Epithelial cell of proximal tubule (primary cell): ENCODE measurements at places on chromosomes 16 and 17. TPM values are rescaled to one million over a fixed set of nuclear protein-coding genes. Genes with fewer than 3 reads are reported as not detected.

- DNase-seq = no peak
Observed at GRCh38 chr16:47873434-47873833, 282.4 kb downstream of the ABCC12 start.

- DNase-seq = no peak
Observed at GRCh38 chr17:8056232-8056975, 17.5 kb downstream of the ALOX15B start.

DNA sequence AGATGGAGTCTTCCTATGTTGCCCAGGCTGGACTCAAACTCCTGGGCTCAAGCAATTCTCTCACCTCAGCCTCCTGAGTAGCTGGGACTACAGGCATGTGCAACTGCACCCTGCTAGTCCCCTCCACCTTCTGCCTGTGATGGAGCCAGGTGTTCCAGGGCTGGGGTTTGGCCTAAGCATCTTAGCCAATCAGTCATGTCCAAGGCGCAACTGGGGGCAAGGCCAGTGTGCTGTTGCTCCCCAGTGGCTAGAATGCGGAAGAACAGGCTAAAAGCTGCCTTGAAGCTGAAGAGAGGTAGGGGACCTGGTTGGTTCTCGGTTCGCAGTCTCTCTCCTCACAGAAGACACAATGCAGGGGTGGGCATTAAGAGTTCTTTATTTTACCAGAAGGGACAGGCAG, 18.6 kb downstream of the FLOT2 start:
- no peak for DNase-seq

DNA sequence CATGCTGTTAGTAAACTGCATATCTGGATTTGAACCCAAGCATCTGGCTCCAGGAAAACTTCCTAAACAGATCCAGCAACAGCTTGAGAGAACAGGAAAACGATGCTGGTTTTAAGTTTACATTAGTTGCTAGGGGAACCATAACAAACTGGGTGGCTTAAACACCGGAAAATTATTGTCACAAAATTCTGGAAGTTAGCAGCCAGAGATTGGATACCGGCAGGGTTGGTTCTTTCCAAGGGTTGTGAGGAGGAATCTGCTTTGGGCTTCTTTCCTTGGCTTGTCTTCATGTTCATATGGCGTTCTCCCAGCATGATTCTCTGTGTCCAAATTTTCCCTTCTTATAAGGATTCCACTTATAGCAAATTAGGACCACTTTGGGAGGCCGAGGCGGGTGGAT, 276.9 kb upstream of the TOM1L1 start:
- no peak for DNase-seq

ADAMTS18 gene
- under 0.01 and 0.98 TPM in 2 replicates for total RNA-seq

GRCh38 chr17:12789481-12790248, at the start of gene ARHGAP44:
ARHGAP44 (plus strand) TSS chr17:12789498; CDS start chr17:12789839, 341 bp downstream.
- DNase-seq = no peak

CCL8 gene
- total RNA-seq = not detected in 2 replicates

MYH10 gene
- 62.9 and 71.1 TPM in 2 replicates for total RNA-seq

GRCh38 chr16:88196471-88197400, 186.0 kb upstream of the ZNF469 start:
- no peak for DNase-seq

- DNase-seq = no peak
Observed at GRCh38 chr16:13856398-13856797, 63.6 kb upstream of the ERCC4 start.

DNA sequence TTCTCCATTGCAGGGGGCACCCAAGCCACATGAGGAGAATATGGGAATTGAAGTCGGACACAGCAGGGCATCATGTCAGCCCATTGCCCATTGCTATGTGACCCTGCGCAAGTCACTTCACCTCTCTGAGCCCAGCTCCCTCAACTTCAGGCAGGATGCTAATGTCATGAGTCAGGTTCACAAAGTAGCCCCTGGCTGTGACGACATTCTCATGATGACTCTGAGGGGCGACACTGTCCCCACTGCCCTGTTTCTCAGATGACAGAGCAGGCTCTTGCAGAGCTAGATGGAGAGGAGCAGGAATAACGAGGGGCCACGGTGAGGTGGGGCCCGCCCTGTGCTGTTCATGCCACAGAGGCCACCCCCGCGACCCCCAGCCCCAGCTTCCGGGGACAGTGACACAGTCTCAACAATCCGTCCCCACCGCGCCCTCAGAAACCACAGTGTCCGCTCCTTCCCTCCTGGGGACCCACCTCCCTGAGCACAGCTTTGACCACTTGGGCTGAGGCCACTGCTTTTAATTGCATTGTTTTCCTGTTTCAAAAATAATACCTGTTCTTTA, 13.2 kb upstream of the ZNF469 start:
- no peak for DNase-seq

GRCh38 chr17:1617620-1618174, 10.9 kb downstream of the SLC43A2 start:
- peak; percentile 52 for DNase-seq

KRT32 gene
- total RNA-seq = not detected in 2 replicates

- DNase-seq = no peak
Observed at GRCh38 chr16:81551821-81552304, 107.3 kb downstream of the CMIP start.

DNA sequence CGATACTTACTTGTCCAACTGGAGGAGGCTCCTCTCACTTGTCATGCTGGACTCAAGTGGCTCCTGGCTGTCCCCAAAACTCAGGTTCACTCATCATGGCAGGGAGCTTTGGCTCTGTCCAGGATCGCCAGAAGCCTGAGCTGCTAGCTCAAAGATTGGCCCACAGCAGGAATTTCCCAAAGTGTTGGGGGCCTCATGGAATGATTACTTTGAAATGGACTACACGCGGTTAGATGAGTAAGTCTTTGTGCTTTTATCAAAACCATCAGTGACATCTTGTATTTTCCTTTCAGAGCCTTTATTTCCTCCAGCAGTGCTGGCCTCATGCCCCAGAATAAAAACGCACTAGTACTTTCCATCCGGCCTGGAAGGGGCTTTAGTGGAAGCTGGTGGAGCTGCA, 29.2 kb upstream of the PHB1 start:
- DNase-seq = no peak

ZNF23 gene
- 4.7 and 5.9 TPM in 2 replicates for total RNA-seq

- DNase-seq = peak; percentile 61
Observed at GRCh38 chr17:10737168-10737622, 7.4 kb upstream of the TMEM220 start.

- no peak for DNase-seq
Observed at GRCh38 chr17:57360266-57360665, 103.9 kb downstream of the MSI2 start.

DNA sequence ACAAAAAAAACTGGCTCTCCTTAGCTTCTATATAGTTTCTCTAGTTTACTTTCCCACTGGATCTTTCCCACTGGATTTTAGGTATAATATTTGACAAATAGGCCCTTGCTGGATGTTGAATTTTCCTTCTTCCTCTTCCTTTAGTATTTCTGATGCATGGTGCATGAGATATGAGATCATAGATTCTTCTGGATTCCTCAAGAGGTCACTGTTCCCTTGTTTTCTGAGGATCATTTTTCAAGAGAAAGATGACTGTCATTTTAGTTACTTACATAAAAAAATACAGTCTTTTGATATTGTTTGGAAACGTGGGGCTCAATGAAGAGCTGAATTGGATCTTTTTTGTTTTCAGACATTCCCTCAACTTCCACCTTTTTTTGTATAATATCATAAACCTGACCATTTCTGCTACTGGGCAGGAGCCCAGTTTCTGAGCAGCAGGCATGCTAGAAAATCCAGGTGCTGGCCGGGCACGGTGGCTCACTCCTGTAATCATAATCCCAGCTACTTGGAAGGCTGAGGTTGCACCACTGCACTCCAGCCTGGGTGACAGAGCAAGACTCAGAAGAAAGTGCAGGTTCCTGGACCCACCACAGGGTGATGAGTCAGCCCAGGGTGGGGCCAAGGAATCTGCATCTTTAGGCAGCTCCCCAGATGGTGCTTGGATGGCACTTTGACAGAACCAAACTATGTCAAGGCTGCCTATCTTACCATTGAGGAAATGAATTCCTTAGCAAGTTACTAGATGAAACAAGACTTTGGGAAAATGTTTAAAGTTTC, 70.3 kb downstream of the SDR42E1 start:
- DNase-seq = peak; percentile 10

- no peak for DNase-seq
Observed at GRCh38 chr16:68362262-68362913, 51.6 kb downstream of the PRMT7 start.

CORO6 gene
- total RNA-seq = 4.4 and 28.7 TPM in 2 replicates

- DNase-seq = no peak
Observed at GRCh38 chr17:59762049-59762823, 54.8 kb downstream of the VMP1 start.

GRCh38 chr17:83006515-83007455, 72.6 kb upstream of the METRNL start:
- DNase-seq = no peak

- DNase-seq = no peak
Observed at GRCh38 chr16:82046941-82047340, 11.9 kb downstream of the HSD17B2 start.

DNA sequence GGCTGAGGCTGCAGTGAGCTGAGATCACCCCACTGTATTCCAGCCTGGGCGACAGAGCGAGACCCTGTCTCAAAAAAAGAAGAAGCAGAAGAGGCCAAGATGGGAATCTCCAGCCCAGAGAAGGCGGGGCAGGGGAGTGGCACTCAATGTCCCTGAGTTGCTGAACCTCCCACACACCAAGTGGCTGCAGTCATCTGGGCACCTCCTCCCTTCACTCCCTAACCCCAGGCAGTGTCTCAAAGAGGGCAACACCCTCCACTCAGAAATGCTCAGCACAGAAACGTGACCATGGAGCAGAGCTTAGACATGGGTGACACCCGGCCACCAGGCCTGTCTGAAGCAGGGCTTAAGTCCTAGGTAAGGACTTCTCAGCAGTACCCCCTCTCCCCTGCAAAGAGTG, 36.3 kb upstream of the BCAR1 start:
- no peak for DNase-seq

GGT6 gene
- total RNA-seq = 0.80 and 0.86 TPM in 2 replicates

DNA sequence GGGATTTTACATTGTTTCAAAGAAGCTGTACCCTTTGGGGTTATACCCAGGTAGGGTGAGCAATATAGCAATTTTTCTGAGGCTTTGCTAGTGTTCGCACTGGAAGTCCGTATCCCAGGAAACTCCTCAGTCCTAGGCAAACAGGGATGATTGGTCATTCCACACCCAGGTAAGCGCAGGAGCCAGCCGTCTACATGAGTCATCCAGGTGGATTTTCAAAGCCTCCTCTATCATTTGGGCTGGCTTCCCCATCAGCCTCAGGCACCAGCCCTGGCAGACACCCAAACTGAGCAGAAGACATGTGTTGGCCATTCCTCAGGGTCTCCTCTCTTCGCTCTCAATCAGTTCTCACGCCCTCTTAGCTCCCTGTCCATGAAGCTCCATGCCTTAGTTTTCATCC, 135.6 kb downstream of the AIPL1 start:
- DNase-seq = no peak

GRCh38 chr17:80219763-80220053, 425 bp downstream of the SGSH start:
- no peak for DNase-seq

DNA sequence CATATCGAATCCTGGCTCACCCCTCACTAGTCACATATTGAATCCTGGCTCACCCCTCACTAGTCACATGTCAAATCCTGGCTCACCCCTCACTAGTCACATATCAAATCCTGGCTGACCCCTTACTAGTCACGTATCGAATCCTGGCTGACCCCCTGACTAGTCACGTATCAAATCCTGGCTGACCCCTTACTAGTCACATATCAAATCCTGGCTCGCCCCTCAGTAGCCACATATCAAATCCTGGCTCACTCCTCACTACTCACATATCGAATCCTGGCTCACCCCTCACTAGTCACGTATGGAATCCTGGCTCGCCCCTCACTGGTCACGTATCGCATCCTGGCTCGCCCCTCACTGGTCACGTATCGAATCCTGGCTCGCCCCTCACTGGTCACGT, 156.7 kb upstream of the RPH3AL start:
- no peak for DNase-seq

DNA sequence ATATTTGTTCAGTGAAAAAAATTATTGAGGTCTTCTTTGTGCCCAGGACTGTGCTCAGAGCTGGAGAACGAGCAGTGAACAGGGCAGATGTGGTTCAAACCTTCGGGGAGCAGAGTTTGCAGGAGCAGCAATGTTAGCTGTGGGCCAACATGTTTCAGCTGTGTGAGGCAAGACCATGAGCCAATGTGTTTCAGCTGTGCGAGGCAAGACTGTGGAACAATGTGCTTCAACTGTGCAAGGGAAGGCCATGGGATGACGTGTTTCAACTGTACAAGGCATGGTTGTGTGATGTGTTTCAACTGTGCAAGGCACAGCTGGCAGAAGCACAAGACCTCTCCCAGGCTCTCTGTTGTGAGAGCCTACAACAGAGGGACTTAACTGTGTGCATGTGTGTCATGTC, 35.2 kb upstream of the SDK2 start:
- no peak for DNase-seq

CDK5RAP3 gene
- total RNA-seq = 71.0 and 111 TPM in 2 replicates

DNA sequence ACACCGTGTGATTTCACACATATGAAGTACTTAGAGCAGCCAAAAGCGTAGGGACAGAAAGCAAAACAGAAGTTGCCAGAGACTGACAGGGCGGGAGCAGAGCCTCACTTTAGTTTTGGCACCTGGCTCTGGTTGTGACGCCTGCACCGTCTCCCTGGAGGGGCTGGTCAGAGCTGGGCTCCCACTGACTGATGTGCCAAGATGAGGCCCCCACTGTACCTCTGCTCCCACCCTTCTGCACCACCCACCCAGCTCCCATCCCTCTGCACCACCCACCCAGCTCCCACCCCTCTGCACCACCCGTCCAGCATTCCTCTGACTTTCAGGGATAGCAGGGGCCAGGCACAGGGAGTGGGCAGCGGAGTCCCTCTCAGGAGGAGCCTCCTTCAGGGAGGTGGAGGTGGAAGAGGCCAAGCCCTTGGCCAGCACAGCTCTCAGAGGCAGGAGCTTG, 3.2 kb upstream of the PRSS21 start:
- DNase-seq = no peak
